Vagina (tissue), 2 donors: ENCODE measurements at places on chromosomes 3 and 15.

- DNase-seq, result no peak
Observed at GRCh38 chr3:37072892-37073291, 79.6 kb downstream of the MLH1 start.

DNA sequence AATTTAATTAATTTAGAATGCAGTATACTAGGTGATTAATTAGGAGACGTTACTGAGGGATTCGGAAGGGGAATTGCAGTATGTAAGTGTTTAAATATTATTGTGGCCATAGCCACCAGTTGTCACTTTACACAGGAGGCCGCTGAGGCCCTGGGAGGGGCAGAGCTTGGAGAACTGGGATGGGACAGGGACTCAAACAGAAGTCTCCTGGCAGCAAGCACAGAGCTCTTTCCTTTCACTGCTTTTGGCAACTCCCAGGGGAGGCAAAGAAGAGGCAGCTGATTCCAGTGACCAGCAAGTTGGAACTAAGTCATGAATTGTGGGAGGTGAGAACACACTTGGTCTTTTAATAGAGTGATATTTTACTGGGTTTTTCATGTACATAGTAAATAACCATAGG lies 248.6 kb downstream of the RPLP1 start:
- DNase-seq, result no peak

GRCh38 chr15:53837263-53837662 lies 77.8 kb upstream of the WDR72 start:
- no peak for DNase-seq

DNA sequence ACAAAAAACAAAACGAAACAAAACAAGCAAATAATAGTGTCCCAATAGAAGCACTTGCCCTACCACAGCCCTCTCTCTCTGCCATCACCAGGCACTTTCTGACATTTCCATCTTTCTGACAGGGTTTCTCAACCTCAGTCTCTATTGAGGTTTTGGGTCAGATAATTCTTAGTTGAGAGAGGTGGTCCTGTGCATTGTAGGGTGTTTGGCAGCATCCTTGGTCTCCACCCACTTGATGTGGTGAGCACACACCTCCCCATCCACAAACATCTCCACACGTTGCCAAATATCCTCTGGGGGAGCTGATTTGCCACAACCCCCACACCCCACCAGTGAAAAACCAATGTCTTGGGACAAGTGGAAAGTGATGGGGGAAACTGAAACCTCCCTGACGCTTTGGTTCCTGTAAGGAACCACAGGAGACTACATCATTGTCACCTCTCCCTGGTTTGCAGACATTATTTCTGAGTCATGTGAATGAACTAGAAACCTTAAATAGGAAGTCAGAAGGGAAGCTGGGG lies 733.7 kb upstream of the CFAP20DC start:
- DNase-seq, result no peak

DNA sequence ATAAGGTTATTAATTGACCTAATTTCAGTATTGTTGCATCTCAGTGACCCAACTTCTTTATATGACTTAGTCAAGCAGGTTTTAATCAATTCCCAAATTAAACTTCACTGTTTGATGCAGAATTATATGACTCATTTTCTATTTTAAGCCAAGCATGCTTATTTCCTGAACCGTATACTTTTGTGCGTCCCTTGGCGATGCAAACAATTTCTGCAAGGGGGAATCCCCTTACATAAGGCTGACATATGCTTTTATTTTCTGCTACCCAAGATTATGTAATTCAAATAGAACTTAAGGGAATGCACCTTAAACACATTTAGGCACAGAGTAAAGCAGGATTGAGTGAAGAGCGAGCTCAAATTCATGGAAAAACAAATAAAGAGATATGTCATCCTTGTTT lies 303.9 kb downstream of the PDCD6IP start:
- DNase-seq, result no peak
